ENCODE measurements at places on chromosomes 12 and 14. TPM values are rescaled to one million over a fixed set of nuclear protein-coding genes. Genes with fewer than 3 reads are reported as not detected.

Gene TMX1
- total RNA-seq: 55.3 TPM

- no peak overlapping the region for H3K4me3 ChIP-seq
- H3K27me3 ChIP-seq: no peaks in the 10 kb centered on the region
- H3K4me1 ChIP-seq: no peaks in the 10 kb centered on the region
- no peaks in the 10 kb centered on the region for H3K36me3 ChIP-seq
- H3K27ac ChIP-seq: no peak overlapping the region
Observed at GRCh38 chr12:127178463-127178862, 1088.5 kb upstream of the TMEM132C start.

DNA sequence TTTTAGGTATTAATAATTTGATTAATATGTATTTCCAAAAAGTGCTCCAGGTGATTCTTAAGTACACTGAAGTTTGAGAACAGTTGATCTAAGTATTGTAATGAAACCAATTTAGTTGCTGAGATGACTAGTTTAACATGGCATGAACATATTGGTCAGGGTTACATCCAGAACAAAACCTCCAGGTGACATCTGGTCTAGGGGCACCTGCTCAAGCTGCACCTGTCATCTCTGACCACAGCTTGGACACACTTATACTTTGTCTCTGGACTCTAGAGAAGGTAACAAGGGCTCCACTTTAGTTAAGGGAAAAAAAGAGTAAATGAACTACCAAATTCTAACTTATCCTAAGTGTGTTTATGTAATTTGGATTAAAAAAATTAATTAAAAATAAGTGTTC, 8.1 kb downstream of the ARID2 start:
- no peak overlapping the region for H3K27ac ChIP-seq
- H3K4me1 ChIP-seq: no peaks in the 10 kb centered on the region
- DNase-seq: no peak
- no peak overlapping the region for H3K4me3 ChIP-seq

- H3K36me3 ChIP-seq: peaks cover 6% of the 10 kb centered on the region
- peaks cover 8% of the 10 kb centered on the region for H3K4me1 ChIP-seq
- H3K27me3 ChIP-seq: no peaks in the 10 kb centered on the region
- H3K4me3 ChIP-seq: peak overlapping the region; percentile 93
- DNase-seq: peak; percentile 32
Observed at GRCh38 chr14:32078858-32079216, 1.7 kb downstream of the ARHGAP5 start.

DNA sequence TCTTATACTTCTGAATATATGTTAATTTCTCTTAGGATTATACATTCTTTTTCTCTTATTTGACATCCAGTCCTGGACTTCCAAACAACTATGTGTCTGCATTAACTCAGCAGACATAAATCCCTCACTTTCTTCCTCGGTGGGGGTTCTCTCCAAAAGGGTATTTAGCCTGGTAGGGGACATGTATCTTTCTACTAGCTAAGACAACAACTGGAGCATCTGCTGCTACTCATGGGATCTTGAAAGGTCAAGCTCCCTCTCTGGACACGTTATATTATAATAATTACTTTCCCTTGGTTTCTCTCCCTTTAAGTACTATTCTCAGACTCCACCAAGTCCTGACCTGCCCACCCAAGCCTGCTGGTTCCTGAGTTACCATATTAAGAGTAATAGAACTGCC, 983.7 kb upstream of the FLRT2 start:
- no peak overlapping the region for H3K27ac ChIP-seq
- H3K27me3 ChIP-seq: no peaks in the 10 kb centered on the region
- no peaks in the 10 kb centered on the region for H3K36me3 ChIP-seq
- no peak for DNase-seq
- no peaks in the 10 kb centered on the region for H3K4me1 ChIP-seq

GRCh38 chr14:51167587-51168214, 72.3 kb upstream of the TMX1 start:
- no peaks in the 10 kb centered on the region for H3K36me3 ChIP-seq
- no peak for DNase-seq
- no peak overlapping the region for H3K4me3 ChIP-seq
- H3K27ac ChIP-seq: no peak overlapping the region

DNA sequence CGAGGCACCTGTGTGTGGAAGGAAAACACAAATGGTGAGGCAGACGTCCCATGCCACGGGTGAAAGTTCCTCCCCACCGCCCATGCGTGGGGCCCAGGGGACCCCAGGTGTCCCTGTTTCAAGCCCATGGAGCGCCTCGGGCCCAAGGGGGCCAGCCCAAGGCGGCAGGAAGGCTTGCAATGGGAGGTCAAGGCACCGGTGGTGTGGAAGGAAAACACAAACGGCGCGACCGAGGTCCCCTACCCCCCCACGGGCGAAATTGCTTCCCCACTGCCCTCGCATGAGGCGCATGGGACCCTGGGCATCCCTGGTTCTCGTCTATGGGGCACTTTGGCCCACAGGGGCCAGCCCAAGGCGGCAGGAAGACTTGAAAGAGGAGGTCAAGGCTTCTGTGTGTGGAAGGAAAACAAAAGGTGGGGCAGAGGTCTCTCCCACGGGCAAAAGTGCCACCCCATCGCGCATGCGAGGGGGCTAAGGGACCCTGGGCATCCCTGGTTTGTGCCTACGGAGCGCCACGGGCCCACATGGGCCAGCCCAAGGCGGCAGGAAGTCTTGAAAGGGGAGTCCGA, 379.4 kb downstream of the ALG10 start:
- no peak overlapping the region for H3K4me3 ChIP-seq
- DNase-seq: no peak
- H3K27ac ChIP-seq: no peak overlapping the region

GRCh38 chr12:104929368-104929767, 28.7 kb downstream of the SLC41A2 start:
- H3K27me3 ChIP-seq: peaks cover 4% of the 10 kb centered on the region
- H3K27ac ChIP-seq: no peak overlapping the region
- no peaks in the 10 kb centered on the region for H3K4me1 ChIP-seq
- H3K36me3 ChIP-seq: no peaks in the 10 kb centered on the region

- H3K27ac ChIP-seq: no peak overlapping the region
- H3K36me3 ChIP-seq: no peaks in the 10 kb centered on the region
- no peaks in the 10 kb centered on the region for H3K27me3 ChIP-seq
- no peak overlapping the region for H3K4me3 ChIP-seq
- peaks cover 25% of the 10 kb centered on the region for H3K4me1 ChIP-seq
Observed at GRCh38 chr12:6958609-6959057, 7.5 kb downstream of the PTPN6 start.

Gene RERG
- total RNA-seq: not detected

Gene EXOC3L4
- total RNA-seq: not detected

Measured in SJSA1 (cell line).